ENCODE measurements at places on chromosomes 7 and 10.

GRCh38 chr7:157415486-157415885 lies 78.7 kb downstream of the DNAJB6 start:
- no peak for DNase-seq

DNA sequence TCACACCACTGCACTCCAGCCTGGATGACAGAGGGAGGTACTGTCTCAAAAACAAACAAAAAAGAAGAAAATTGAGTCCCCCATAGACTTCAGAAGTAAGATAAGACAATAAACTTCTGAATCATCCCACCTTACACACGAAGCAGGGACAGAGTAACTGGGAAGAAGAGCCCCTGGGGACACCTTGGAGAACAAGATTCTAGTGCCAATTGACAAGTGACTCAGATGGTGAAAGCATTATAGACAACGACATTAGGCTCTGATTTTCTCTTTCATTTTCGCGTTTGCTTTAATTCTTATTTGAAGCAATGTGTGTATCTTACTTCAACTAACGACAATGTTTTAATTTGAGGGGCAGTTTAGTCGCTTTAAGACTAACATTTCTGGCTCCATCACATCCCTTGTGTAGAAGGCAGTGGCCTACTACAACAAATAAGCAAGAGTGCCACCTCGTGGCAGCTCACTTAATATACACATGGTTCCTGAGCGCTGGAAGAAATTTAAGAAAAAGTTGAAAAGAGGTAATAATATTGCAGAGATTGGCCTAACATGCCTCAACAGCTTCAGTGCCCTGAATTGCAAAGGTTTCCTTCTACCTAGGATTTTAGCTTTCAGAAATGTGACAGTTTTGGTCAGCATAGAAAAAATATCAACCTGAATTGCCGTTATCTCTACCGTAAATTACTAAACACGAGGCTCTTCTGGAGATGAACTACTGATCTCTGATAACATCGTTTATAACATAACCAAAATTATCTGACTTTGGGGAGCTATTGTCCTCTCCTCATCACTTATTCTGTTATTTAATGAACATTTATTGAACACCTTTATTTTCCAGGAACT lies 36.7 kb downstream of the ASNS start:
- DNase-seq = peak; percentile 59

- no peak for DNase-seq
Measured at GRCh38 chr7:97732565-97733275, 834 bp downstream of the TAC1 start.

DNA sequence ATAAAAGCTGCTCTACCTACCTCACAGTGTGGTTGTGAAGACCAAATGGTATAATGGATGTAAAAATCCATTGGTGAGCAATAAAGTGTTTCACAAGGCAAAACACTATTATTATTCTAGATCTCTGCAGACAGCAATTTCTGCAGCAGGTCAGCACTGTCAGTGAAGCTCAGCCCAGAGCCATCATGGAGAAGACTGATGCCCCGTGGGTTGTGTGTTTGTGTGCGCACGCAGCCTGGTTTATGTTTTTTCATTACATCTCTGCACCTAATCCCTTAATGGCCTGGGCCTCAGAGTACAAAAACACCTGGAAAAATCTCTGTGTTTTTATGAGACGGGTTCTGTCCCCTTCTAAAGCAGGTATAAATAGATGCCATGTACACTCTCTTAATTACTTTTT lies 64.2 kb downstream of the PARP12 start:
- no peak for DNase-seq

GRCh38 chr10:125661431-125661940 lies 21.5 kb downstream of the TEX36 start:
- DNase-seq = no peak

DNA sequence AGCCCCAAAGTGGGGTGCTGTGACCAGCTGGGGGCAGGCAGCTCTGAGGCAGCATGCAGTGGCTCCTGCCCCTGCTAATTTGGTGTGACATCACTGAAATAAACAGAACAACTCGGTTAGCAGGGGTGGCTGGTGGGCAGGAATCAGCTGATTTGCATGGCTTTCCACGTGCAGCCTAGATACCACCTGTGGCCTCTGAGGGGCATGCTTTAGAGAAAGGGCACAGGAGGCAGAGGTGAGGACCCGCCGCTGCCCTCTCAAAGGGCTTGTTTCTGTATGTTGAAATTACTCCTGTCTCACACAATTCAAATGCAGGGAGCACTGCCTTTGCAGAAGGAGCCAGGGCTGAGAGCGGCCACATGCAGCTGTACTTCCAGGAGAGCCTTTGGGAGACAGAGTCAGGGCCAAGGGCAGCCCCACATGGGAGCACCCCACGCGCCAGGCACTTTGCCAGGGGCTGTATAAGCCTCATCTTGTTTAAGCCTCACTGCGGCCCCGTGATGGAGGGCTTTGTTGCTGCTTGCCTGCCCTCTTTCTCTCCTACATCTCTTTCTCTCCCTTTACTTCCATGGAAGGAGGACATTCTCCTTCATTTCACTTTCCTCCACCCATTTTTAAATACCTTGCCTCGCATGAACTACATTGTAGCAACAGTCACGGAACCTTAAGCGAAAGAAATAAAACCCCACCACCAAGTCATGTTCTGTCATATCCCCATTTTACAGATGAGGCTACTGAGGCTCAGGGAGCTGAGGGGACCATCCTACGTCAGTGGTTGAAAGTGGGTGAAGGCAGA lies 137.7 kb downstream of the ZMIZ1 start:
- peak; percentile 81 for DNase-seq

- DNase-seq = no peak
Measured at GRCh38 chr7:91759205-91759863, 121.2 kb downstream of the MTERF1 start.

- DNase-seq = no peak
Measured at GRCh38 chr7:1971946-1972654, 260.6 kb downstream of the MAD1L1 start.

DNA sequence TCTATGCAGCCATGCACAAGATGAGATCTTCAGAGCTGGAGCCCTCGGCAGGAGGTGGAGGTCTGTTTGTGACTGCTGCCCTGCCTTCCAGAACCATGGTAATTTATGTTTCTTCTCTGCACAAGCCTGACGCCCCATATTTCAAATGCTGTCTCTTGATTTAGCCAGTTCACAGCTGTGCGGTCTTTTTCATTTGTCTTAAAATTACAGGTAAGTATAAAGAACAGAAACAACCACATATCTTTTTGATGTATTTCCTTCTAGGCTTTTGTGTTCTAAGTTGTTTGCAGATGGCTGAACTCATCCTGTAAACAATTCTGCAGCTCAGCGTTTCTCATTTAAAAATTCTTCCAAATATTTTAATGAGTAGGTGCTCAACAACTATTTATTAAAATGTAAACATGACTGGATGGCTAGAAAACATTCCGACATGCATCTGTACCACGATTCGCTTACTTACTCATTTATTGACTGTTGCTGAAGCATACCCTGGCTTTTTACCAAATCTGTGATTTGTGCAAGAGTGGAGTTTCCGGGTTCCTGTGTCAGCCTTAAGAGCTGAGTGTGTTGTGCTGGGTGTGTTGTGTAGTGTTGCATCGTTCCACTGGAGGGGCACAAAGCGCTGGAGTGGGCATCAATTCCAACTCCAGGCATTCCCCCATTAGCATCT lies 58.9 kb downstream of the PIP4K2A start:
- no peak for DNase-seq

DNA sequence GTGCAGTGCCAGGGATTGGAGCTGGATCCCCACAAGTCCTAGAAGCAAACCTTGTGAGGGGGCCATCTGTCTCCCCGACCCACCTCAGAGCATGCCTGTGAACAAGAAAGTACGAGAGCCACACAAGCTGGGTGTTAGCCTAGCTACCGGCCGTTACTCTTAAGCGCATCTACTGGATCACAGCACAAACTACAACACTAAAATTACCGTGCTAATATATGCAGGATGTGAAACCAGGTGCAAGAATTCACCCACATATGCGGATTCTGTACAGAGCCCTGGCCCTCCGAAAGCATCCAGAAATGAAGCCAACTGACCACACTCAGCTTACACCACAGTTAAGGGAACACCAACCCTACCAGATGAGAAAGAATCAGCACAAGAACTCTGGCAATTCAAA lies 16.0 kb upstream of the PRSS1 start:
- no peak for DNase-seq

DNA sequence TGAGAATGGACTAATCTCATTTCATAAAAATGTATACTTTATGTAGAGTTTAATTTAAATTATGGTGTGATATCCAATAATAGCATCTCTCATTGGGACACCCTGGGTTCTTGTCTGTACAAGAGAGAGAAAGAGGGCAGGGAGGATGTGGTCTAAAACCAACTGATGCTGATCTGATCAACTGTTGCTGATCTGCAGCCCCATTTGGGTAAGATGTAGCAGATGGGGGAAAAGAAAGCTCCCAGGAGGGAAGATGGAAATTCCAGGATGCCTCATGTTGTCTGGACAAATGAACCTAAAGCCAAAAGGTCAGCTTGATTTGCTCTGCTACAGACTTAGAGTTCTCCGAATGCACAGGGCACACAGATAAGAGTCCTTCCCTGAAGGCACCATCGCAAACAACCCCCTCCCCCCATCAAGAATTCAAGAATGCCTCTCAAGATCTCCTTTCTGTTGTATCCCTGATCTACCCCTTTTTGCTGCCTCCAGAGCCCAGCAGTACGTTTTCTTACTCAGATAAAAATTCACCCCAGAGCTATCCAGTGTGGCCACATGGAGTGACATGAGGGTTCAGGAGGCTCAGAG lies 171.4 kb upstream of the INHBA start:
- no peak for DNase-seq

DNA sequence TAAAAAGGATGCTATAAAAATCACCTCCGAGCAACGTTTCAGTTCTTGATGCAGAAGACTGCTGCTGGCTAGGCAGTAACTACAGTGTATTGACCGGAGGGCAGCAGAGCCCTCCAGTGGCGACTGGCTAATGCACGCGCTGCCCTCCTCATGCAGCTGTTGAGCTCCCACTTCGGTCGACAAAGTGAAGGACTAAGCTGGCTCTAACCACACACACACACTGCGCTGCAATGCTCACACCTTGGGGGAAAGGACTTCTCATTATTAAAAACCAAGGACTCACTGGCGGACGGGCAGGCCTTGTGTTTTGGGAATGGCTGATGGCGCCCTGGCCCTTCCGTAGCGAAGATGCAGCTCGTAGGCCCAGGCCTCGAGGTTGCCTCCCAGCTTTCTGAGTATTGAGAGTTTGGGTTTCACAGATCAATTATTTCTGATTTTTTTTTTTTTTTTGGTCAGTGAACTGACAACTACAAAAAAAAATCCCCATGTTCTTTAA lies 120.9 kb upstream of the DIP2C start:
- peak; percentile 42 for DNase-seq

GRCh38 chr7:147436718-147437117 lies 1153.8 kb upstream of the C7orf33 start:
- no peak for DNase-seq

- no peak for DNase-seq
Measured at GRCh38 chr10:120643351-120643750, 186.3 kb downstream of the PLPP4 start.

DNA sequence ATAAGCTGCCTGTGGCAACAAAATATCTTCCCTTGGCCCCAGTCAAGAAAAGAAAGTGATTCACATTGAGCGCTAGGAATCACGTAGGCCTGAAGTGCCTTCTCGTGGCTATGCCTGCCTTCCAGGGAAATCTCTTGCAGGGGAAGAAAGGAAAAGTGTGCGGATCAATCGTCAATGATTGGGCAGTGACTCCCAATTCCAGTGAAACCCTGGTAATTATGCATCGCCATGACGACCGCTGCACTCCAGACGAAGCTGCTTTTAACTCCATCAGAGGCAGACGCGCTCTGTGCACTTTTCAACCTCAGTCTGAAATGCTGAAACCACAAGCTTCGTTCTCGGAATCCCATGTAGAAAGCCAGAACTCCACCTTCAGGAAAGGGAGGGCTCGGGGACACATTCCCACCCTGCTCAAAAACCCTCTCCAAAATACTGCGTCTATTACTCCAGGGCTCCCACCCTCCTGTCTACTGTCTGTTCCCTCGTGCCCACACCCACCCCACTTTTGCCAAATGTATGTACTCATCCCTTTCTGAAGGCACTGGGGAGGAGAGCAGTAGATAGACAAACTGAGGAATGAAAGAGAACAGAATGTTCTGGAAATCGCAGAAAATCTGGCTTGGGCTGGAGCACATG lies 24.2 kb upstream of the PRKAG2 start:
- no peak for DNase-seq

- no peak for DNase-seq
Measured at GRCh38 chr7:38862666-38863065, 46.3 kb downstream of the VPS41 start.

GRCh38 chr7:134298902-134299683 lies 17.6 kb downstream of the SLC35B4 start:
- DNase-seq = peak; percentile 91

DNA sequence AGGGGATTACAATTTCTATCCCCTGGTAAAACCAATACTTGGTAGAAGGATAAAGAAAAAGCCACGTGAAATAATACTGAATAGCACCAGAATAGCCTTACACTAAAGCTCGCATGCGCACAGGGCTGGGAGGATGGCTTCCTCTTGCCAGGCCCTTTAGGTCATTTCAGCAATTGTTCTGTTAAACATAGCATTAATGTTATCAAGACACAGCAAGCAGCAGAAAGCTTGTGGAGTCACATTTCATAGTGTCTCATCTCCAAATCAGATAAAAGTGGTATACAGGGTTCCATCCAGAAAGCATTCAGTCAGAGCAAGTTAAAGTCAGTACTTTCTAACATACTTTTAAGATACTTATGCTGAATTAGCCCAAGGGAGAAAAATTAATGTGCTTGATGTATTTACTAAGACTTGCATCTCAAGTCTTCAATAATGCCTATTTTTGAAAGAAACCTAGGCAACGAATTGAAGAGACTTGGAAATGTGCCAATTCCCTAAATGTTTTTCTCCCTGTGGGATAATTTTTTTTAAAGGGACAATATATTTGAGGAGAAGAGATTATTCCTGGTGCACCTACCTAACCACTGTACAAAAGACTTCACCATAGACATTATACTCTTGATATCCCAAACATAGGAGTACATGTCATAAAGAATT lies 14.3 kb upstream of the NPM3 start:
- DNase-seq = no peak

DNA sequence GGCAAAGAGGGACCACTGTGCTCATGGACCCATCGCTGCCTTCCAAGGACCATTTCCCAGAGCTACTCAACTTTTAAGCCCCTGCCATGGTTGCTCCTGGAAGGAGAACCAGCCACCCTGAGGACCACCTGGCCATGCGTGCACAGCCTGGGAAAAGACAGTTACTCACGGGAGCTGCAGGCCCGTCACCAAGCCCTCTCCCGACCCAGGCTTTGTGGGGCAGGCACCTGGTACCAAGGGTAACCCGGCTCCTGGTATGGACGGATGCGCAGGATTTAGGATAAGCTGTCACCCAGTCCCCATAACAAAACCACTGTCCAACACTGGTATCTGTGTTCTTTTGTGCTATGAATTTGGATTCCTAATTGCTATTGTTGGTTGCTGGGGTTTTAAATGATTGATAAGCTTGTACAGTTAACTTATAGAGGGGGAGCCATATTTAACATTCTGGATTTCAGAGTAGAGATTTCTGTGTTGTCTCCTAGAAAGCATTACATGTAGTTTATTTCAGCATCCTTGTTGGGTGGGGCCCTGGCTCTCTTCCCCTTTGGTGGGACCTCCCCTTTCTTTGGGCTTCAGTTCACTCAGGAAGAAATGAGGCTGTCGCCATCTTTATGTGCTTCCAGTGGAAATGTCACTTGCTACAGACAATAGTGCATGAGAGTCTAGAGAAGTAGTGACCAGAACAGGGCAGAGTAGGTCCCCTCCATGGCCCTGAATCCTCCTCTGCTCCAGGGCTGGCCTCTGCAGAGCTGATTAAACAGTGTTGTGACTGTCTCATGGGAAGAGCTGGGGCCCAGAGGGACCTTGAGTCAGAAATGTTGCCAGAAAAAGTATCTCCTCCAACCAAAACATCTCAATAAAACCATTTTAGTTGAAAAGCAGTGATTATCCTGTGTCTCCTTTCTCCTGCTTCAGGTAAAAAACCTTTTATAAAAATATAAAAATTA lies 19.4 kb downstream of the LAT2 start:
- no peak for DNase-seq

All from globus pallidus (tissue), 1 donor.